Panc1 (cell line): ENCODE measurements at places on chromosomes 3 and 15. TPM values are rescaled to one million over a fixed set of nuclear protein-coding genes. Genes with fewer than 3 reads are reported as not detected.

The HRG gene
- total RNA-seq = not detected

GRCh38 chr3:38349684-38350359 lies 3.2 kb downstream of the XYLB start:
- DNase-seq = no peak

The GCSAM gene
- 0.08 TPM for total RNA-seq

- no peak for DNase-seq
Measured at GRCh38 chr15:71131601-71132362, 16.5 kb downstream of the THSD4 start.

GRCh38 chr3:63921741-63922482 lies 9.7 kb upstream of the SCAANT1 start:
- no peak for DNase-seq

DNA sequence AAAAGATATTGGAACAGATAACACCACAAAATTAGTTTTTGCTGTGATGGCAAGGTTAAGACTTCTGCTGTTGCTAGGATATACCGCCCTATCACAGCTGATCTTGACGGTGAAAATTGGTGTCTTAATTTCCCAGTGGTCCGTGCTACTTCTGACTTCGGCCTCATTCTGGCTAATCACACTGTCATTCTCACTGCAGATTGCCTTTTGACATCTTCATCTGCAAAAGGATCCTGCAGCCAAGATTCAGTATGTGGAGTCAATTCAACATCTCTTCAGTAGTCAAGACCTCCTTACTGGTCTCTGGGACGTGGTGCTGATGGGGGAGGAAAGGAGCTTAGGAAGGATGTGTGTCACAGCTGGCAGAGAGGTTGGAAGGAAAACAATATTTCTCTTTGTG lies 438.6 kb downstream of the WDR72 start:
- no peak for DNase-seq

DNA sequence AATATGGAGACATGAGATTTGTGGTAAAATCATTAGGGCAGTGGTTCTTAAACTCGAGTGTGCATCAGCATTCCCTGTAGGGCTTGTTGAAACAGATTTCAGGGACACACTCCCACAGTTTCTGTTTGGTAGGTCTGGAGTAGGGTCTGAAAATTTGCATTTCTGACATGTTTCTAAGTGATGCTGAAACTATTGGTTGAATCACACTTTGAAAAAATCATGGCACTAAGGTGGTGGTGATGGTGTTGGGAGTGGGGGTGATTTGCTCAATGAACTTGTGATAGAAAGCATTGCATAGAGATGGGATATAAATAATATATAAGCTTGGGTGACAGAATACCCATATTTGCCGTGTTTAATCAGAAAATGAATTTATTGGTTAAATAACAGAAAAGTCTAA lies 11.3 kb downstream of the MITF start:
- no peak for DNase-seq
